ENCODE measurements at places on chromosomes 2 and 18. TPM values are rescaled to one million over a fixed set of nuclear protein-coding genes. Genes with fewer than 3 reads are reported as not detected.

- DNase-seq, result no peak
Measured at GRCh38 chr18:74479486-74480148, 16.5 kb upstream of the CNDP2 start.

DNA sequence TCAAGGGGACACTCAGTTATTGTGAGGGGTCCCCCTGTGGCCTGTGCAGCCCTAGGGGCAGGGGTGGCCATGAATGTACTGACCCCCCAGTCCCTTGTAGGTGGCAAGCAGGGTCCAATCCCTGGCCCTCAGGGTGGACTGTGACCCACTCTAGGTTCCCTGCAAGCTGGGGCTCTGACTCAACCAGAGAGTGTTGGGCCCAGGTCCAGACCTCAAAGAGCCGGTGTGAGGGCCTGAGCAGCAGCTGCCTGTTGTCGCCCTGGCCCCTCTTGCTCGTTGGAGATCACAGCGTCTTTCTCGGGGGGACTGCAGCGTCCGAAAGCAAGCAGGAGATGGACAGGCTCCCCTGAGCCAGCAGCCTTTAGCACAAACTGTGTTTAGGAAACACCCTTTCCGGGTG lies 66.8 kb upstream of the ATG16L1 start:
- DNase-seq, result no peak

DNA sequence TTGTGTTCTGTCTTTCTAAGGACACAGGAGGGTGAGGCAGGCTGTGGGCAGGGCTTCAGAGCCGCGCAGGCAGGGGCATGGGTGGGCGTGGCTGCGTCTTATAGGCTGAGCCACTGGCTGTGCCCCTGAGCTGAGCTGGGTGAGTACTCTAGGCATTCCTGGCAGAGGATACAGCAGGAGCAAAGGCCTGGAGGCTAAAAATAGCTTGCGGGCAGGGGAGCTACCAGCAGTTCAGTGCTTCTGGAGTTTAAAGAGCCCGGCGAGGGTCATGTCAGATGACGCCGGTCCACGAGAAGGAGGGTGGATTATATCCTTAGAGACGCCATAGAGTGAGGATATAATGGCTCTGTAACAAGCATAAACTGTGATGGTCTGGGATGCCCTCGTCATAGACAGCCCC lies 31.5 kb upstream of the PDIA6 start:
- no peak for DNase-seq

DNA sequence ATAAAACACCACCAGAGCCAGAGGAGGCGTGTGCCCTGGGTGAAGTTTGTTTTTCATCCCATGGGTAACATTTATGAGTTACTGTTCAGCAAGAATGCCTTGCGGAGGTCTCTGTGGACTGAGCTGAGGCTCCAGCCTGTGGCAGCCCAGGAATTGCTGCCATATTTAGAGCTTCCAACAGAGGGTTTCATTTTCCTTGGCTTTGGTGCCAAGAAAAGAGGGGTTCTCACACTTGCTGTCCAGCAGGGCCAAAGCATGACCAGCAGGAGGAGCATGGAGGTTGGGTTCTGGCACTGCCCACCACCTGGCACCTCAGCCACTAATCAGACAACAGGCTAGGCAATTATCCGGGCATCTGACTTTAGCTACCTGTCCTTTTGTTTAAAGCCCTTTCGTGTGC lies 36.7 kb downstream of the EPAS1 start:
- DNase-seq, result no peak

DNA sequence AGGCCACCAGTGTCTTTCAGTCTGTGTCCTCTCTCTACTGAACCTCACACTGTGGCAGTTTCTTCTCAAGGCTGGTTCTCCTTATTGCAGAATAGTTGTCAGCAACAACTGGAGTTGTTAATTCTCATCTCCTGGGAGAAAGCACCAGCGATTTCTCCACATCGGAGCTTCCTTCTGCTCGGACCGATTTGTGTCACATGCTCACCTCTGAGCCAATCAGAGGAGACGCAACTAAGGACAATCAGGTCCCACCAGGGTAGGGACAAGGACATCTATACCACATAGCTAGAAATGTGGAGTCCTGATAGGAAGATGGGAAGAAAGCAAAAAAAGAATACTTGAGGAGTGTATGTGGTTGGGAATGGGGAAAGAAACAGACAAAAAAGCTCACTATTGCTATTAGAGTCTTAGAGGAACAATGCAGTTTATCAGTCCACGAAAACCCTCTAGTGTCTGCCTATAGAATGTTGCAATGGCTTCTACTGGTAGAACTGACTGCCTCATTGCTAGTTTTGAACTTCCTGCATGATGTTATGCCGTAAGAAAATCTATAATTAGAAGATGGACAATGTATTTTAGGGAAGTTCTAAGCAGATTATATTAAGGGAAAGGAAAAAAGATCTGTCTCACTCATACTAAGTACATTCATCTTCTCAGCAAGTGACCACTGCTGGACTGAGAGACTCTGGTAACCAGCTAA lies 169.7 kb downstream of the CDCA7 start:
- DNase-seq, result no peak

Gene DSEL
- total RNA-seq, result 0.10 TPM

Gene EPAS1
- total RNA-seq, result 0.47 TPM

Gene ADRA2B
- total RNA-seq, result 0.37 TPM
